ENCODE measurements at places on chromosomes 6 and 20.

GRCh38 chr6:42933205-42933604 is 3.9 kb downstream of the CNPY3 start:
- DNase-seq: no peak

DNA sequence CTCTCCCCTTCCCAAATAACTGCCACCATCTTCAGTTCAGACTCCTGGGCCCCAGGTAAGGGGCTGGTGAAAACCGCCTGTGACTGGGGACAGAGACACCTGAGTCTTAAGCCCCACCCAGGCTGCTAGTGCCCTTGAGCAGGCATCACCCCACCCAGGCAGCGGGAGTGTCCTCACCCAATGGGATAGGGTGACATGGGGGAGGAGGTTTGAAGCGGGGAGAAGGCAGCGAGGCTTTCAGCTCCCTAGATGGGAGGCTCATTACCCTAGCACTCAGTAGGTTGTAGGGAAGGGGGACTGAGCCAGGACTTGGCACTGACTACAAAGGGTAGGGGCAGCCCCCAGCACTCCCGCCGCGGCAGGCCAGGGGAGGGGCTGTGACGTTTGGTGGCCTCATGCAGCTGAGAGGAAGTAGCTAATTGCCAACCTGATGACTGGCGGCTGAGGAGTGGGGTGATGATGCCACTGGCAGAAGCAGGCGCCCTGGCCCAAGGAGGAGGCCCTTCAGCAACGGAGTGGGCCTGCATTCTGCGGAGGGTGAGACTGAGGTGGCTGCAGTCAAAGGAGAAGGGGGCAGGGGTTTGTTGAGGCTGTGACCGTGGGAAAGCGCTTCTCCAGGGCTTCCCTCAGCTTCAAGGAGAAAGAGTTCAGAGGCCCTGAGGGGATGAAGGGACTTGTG is 126.9 kb downstream of the MRPL14 start:
- peak; percentile 73 for DNase-seq

- DNase-seq: no peak
Measured at GRCh38 chr20:38579219-38579910, 1.6 kb upstream of the ADIG start.

DNA sequence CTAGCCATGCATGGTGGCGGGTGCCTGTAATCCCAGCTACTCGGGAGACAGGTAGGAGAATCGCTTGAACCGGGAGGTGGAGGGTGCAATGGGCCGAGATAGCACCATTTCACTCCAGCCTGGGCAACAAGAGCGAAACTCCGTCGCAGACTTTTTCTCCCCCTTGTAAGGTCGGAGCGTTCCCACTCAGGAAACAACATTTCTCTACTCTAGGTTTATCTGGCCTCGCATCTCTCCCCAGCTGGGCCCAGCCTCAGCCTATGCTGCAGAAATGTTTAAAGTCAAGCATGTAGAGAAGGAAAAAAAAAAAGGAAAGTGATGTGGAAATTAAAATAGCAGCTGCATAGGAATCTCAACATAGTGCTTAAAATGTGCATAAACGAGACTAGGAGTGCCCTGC is 172.3 kb downstream of the TRIM27 start:
- no peak for DNase-seq

GRCh38 chr6:26021350-26022131 is 58.9 kb downstream of the TRIM38 start:
- DNase-seq: peak; percentile 97

GRCh38 chr20:37337208-37337991 is 8.5 kb upstream of the SRC start:
- no peak for DNase-seq

GRCh38 chr6:18055714-18056382 is 66.6 kb downstream of the NHLRC1 start:
- no peak for DNase-seq

GRCh38 chr20:1317545-1318255 is 11.2 kb downstream of the SDCBP2 start:
- DNase-seq: no peak

GRCh38 chr20:5528261-5528660 is 211.5 kb upstream of the PROKR2 start:
- DNase-seq: no peak

GRCh38 chr20:31666258-31667042 is 28.7 kb downstream of the COX4I2 start:
- no peak for DNase-seq

DNA sequence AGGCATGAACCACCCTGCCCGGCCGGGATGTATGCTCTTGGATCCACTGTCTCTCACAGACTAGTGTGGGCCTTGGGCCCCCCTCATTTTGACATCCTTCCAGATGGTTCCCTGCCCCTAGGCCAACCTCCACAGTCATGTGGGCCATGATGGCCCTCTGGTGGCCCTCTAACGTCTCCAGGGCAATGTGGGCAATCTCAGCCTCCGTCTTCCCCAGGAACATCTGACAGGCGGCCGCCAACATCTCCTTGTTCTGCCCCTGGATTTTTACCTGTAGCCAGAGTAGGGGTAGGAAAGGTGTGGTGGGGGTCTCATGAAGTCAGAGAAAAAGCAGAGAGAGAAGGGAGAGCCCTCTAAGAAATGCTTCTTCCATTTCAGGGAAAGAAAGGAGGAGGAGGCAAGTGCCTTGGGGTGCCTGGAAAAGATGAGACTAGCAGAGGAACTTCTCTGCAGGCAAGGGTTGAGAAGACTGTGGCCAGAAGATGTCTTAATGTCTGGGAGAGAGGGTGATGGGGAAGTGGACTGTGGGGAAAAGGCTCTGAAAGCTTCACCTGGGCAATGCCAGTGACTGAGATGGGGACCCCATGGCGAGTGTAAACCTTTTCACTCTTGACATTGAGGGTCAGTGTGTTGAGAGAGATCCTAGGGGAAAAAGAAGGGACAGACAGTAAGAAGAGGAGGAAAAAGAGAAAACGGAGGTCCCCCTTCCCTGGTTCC is 1.3 kb downstream of the FLOT1 start:
- peak; percentile 69 for DNase-seq

DNA sequence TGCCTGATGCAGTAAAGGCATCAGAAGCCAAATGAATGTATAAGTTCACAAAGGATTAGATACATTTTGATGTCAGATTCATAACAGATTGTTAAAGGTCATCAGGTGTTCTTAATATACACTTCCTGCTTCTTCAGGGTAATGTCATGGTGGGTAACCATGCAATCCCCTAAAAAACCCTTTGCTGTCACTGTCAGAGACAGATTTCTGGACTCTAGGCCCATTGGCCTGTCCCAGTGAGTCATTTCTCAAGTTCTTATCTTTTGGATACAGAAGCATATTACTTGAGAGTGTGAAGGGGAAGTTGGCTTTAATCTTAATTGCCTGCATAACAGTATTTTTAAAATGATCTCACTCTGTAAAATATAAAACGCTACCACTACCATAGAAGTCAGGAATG is 895.6 kb upstream of the MAP3K7 start:
- peak; percentile 18 for DNase-seq

DNA sequence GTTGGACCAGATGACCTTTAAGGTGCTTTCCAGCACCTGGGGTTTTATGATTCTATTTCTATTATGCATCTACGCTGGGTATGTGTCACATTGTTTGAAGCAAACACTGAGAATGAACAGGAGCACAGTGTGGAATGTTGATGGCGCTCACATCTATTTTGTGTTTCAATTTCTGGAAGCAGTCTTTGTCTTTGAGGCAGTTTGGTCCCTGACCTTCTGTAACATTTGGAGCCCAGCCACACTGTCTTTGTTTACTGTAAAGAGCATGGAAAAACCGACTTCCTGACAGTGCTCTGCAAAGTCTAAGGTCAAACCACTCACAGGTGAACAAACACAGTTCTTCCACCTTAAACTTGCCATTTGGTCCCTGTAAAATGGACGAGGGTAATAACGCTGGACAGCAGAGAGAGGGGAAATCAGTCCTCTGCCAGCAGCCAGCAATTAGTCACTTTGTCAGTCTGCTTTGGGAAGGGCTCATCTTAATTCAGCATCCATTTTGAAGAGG is 155.5 kb downstream of the PRL start:
- DNase-seq: peak; percentile 16

- no peak for DNase-seq
Measured at GRCh38 chr6:134451529-134451928, 133.6 kb upstream of the SGK1 start.

- no peak for DNase-seq
Measured at GRCh38 chr6:159436581-159436980, 256.5 kb downstream of the SOD2 start.

DNA sequence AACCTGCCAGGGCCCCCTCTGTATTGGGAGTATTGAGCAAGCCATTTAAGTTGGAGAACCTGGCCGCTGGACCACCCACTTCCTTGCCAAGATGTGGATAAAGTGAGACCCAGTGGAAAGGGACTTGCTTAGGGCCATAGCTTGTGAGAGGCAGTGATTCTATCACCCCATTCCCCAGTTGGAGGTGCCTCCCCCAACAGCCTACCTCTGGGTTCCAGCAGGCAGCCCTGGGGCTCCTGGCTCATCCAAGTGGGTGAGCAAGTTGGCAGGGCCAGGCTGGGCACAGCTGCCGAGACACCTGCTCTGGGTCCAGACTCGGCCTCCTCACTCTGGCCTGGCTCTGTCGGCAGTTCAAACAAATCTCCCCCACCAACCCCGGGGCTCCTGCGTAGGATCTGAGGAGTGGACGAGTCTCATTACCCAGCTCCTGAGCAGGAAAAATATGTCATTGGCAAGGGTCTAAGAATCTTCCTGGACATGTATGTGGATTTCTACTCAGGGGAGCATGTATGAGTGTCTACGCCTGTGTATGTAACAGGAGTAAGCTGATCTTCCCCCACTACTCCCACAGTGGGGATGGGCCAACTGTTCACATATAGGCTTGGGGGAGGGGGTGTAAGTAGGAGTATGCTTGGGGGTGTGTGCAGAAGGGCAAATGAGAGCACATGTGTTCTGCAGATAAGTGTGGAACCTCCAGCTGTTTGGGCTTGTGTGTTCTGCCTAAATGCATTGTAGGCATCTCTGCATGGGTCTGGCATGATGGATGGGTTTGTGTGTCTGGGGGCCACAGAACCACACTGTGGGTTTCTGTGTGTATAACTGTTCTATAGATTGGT is 1.9 kb downstream of the ID1 start:
- DNase-seq: peak; percentile 95

GRCh38 chr20:8318965-8319625 is 187.0 kb downstream of the PLCB1 start:
- no peak for DNase-seq

DNA sequence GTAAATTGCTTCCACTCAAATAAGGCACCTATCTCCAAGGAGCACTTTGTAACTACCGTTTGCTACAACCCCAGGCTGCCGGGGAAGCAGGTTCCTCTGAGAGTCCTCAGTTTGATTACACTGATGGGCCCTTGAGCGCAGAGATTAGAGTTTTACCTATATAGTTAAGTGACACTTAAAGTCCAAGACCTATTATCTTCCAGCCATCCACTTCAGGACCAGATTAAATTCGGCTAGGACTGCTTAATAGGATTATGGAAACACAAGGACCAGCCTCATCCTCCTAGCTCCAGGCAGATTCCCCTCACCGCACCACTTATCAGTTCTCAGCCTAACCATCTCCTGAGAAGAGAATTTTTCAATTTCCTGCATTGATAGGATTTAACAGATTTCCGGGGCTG is 64.7 kb upstream of the TIAM2 start:
- DNase-seq: no peak

GRCh38 chr6:157358287-157358686 is 22.7 kb upstream of the ZDHHC14 start:
- DNase-seq: no peak

DNA sequence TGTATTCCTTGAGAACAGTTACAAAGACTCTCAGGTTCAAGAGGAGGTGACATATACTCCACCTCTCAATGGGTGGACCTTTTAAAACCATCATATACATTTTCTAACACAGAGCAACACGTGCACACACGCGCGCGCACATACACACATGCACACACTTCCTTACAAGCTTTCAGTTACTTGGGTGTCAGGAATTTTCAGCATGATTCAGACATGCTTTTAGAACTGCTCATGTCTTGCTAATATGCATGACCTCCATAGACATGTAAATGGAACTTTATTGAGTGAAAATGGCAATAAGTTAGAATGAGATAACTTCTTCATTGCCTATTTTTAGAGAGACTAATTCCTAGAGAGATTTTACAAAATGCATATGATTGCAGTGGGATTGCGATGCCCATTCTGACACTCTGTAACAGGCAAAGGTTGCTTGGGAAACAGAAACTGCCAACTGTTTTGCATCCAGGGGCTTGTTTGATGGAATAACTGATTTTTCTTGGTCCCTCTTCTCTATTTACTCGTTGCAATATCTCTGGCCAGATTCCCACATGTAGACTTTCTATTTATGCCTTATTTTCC is 531.4 kb upstream of the RNF217 start:
- DNase-seq: no peak

GRCh38 chr6:12866422-12867029 is 150.0 kb downstream of the PHACTR1 start:
- no peak for DNase-seq

GRCh38 chr6:24581084-24581669 is 64.8 kb downstream of the KIAA0319 start:
- DNase-seq: peak; percentile 67

DNA sequence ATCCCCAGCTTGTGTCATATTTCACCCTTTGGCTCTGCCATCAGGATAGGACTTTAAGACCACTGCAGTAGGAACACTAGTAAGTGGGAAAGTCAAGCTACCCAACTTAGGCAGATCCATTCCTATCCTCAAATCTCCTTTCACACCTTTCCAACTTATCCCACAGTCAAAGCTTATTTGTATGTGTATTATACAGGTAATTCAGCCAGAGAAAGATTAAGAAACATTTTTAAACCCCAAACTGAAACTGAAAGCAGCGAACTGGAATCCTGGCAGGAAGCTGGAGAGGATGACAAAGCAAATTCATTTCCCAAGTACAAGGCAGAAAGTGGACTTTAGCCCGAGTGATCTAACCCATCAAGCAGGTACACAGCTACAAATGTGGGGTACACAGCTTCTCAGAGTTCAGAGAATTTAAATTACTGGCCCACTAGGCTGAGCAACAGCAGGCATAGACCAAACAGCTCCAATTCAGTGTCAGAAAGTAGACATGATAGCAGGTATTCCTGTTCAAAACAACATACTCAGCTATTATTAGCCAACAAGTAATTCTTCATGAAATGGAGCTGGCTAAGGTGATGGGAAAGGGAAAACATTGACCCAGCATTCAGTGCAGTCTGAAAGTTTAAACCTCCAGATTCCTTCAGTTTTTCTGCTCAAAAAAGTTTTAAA is 39.1 kb downstream of the ILRUN start:
- peak; percentile 92 for DNase-seq

GRCh38 chr6:18533793-18534192 is 146.6 kb downstream of the RNF144B start:
- no peak for DNase-seq

- DNase-seq: peak; percentile 20
Measured at GRCh38 chr6:20325641-20326421, 75.8 kb upstream of the E2F3 start.

DNA sequence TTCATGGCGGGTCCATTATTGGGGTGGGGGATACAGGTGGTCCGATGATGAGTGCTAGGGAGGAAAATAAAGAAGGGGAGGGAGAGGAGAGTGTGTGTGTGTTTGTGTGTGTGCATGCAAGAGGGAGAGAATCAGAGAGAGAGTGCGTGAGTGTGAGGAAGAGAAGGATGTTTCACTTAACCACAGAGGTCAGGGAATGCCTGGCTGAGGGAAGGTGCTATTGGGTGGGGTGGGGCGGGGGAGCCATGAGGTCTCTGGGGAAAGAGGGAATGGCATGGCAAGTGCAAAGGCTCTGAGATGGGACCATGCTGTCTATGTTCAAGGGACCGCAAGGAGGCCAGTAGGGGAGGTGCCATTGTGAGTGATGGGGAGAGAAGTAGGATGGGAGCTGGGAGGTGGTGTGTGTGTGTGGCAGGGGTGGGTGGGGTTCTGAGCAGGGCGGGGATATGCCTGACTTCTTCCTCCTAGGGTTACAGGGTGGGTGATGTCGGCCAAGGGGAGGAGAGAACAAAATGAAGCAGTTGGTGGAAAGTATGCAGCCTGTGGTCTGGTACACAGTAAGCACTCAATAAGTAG is 23.0 kb downstream of the CEBPB start:
- DNase-seq: peak; percentile 60

All from mesenchymal stem cell (in vitro differentiated cells and primary cell).